IPS-NIHi11 (cell line): ENCODE measurements at places on chromosomes 2 and 18.

GRCh38 chr2:26550276-26551015 is 72.5 kb upstream of the OTOF start:
- no peak for DNase-seq

DNA sequence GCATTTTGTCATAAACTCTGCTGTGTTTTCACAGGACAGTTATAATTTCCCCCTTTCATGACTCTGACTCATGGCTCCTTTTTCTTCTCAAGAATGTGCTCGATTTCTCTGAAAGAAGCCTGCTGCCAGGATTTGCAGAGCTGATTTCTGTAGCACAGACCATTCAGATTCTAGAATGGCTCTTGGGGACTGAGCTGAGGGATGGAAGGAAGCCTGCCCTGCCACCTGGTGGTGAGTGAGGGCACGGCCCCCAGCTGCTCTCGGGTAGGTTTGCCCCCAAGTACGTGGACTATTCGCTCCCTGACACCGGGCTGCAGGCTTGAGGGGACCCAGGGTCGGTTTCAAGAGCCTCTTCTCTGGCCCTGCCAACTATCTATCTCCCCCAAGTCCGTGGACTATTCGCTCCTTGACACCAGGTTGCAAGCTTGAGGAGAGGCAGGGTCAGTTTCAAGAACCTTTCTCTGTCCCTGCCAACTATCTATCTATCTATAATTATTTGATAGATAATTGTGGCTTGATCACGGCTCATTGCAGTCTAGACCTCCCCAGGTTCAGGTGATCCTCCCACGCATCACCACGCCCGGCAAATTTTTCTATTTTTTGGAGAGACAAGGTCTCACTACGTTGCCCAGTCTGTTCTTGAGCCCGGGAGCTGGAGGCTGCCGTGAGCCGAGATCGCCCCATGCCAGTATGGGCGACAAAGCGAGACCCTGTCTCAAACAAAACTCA is 1.4 kb upstream of the SMYD5 start:
- peak; percentile 85 for DNase-seq

GRCh38 chr2:74845991-74846390 is 12.1 kb downstream of the HK2 start:
- no peak for DNase-seq

GRCh38 chr18:37412333-37412732 is 153.3 kb downstream of the CELF4 start:
- DNase-seq = no peak

- no peak for DNase-seq
Measured at GRCh38 chr18:67232991-67233390, 283.5 kb downstream of the DSEL start.

- peak; percentile 49 for DNase-seq
Measured at GRCh38 chr2:162123806-162124758, 28.0 kb downstream of the GCG start.

DNA sequence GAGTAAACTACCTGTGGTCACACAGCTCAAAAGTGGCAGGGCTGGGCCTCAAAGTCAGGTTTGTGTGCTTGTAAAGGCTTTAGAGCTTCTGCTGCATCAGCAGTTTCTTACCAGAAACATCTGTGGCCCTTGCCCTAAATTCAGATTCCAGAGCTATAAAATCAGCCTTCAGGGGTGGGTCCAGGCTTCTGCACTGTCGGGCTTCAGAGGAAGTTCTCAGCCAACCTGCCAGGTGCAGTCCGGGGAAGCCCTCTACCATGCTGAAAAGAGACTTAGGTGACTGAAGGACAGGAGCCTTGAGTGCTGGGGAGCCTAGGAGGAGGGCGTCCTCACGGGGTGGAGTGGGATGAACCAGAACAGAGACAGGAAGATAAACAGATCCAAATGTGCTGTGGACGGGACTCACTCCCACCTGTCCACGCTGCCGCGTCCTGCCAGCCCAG is 69.9 kb upstream of the HS6ST1 start:
- no peak for DNase-seq

DNA sequence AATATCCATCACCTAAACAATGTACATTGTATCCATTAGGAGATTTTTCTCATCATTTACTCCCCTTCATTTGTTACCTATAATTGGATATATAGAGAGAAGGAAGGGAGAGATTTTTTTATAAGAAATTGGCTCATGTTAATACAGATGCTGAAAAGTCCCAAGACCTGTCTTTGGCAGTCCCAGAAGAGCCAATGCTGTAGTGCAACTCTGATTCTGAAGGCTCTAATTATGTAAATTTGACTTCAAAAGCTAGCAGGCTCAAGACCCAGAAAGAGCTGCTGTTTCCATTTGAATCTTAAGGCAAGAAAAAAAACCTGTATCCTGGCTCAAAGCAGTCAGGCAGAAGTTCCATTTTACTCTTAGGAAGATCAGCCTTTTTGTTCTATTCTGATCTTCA is 1245.5 kb upstream of the FAM98A start:
- DNase-seq = no peak

DNA sequence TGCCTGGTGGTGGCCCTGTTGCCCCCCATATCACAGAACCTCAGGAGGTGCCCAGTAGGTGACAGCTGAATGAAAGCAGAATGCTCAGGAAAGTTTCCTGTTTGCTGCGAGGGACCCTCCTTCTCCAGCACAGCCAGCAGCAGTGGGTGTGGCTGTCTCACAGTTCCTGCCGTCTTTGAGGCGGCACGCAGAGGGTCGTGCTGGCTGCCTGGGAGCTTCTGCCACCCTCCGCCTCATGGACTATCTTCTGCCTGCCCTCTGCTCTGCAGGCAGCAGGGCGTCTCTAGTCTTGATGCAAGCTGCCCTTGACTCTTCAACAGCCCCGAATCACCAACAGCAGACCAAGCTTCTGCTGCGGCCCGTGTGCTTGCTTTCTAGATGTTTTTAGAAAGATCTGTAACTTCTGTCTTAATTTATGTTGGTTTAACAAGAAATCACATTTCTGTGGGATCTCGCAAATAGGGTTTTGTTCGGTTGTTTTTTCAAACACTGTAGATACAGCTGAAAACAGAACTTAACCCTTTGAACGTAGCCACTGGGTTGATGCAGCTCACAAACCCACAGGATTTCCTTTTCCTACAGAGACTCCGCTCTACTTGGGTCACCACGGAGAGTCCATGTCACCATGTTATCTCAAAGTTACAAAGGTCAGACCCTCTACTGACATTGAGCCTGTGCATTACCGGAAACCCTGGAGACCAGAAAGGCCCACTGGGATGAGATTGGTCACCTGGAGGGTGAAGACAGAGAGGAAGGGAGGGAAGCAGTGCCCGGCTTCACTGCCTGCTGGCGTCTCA is 144.9 kb downstream of the ACOXL start:
- DNase-seq = no peak

GRCh38 chr18:69365658-69366057 is 35.0 kb upstream of the DOK6 start:
- DNase-seq = peak; percentile 23

- DNase-seq = peak; percentile 39
Measured at GRCh38 chr2:155250800-155251199, 552.3 kb downstream of the KCNJ3 start.

- no peak for DNase-seq
Measured at GRCh38 chr2:128485761-128486639, 167.3 kb upstream of the HS6ST1 start.

GRCh38 chr2:125516496-125517109 is 1139.4 kb upstream of the GYPC start:
- peak; percentile 56 for DNase-seq

- no peak for DNase-seq
Measured at GRCh38 chr2:10124538-10125045, 2.1 kb downstream of the RRM2 start.

- no peak for DNase-seq
Measured at GRCh38 chr2:19480673-19481072, 122.2 kb upstream of the OSR1 start.

- peak; percentile 78 for DNase-seq
Measured at GRCh38 chr2:162840598-162841246, 2.2 kb upstream of the KCNH7 start.

DNA sequence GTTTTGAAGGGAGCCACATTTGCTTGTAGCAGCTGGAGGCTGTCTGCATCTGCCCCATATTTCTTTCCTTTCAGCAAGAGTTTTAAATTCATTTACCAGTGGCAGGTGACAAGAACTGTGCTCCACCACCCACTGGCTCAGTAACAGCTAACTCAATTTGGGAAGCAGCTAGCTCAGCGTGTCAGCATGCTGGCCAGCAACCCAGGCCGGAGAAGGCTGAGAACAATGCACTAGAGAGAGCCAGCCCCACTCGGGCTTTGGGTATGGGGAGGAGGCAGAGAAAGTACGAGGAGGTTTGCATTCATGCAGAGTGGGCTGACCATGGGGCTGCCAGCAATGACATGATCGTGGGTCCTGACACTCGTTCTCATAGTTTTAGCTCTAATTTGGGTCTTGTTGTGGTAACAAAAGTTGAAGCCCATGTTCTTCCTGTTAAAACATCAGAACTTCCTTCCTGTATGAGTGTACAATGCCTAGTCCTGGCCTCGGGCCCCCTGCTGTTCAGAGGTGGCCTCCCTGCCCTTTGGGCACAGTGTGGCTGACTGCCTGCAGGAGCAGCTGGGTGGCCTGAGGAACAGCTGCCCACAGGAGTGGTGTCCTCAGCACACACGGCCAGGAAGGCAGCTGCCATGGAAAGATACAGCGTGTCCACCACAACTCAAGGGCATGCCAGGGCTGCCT is 23.0 kb downstream of the CDC42EP3 start:
- no peak for DNase-seq

GRCh38 chr2:85549095-85549494 is 10.1 kb downstream of the MAT2A start:
- no peak for DNase-seq

GRCh38 chr2:182372661-182373060 is 54.2 kb downstream of the PDE1A start:
- DNase-seq = peak; percentile 31
